NB4 (cell line): ENCODE measurements at places on chromosomes 2 and 18.
A peak's percentile ranks its signal among the peaks of the same experiment; 100 is the strongest.

DNA sequence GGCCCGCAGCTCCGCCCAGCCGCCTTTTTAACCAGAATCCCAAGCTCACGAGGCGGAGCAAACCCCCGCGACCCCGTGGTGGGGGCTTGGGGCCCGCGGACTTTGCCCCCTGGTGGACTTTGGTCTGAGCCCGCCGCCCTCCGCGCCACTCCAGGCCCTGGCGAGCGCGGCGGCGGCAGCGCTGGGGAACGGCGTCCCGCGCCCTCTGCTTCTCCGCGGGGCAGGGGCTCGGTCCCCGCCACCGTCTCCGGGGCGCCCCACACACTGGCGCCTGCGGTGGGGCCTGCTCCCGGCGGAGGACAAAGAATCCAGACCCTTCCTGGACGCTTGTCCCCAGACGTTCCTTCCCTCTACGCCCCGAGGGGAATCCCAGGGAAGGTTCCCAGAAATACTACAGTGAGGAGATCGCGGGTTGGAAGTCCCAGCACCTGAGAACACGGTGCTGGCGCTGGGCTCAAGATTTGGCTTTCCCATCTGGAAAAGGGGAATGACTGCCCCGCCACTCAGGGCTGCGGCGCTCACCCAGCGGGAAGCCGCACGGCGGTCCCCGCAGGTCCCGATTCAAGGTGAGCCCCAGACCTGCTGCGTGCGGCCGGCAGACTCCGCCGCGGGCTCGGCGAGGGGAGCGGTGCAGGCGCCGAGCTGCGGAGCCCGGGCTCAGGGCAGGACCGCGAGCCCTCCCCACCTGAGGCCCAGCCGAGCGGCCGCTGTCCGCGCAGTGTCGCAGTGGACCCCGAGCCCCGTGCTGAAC, at the start of gene HAAO:
Gene HAAO, minus strand, starts transcription at position 1 of the 751 bp plus-strand sequence. CDS start 47 bp downstream, outside the sequence.
- no peak for DNase-seq

GRCh38 chr2:46493241-46493970, 14.0 kb downstream of the TMEM247 start:
- no peak for DNase-seq

GRCh38 chr18:77107292-77107691, 25.3 kb downstream of the MBP start:
- DNase-seq: no peak

- DNase-seq: peak; percentile 27
These were observed 208.4 kb upstream of the COL3A1 start for GRCh38 chr2:188765522-188766470.

DNA sequence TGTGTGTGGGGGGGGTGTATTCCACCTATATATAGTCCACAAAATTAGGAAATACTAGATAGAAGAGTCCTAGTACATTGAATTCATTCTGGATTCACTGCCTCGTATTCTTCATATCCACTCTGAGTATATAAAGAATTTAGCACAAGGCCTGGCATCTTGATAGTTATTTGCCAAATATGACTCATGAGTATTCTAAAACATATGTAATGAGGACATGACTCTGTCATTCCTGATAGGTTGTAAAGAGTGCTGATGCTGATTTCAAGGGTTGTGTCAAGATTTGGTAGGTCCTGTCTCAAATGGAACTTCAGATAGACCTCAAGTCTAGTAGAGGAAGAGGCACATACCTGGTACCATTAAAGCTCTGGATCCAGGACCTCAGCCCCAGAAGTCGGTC, 173.4 kb upstream of the BOD1L2 start:
- no peak for DNase-seq

GRCh38 chr2:46135228-46135855, 161.9 kb upstream of the EPAS1 start:
- DNase-seq: no peak

DNA sequence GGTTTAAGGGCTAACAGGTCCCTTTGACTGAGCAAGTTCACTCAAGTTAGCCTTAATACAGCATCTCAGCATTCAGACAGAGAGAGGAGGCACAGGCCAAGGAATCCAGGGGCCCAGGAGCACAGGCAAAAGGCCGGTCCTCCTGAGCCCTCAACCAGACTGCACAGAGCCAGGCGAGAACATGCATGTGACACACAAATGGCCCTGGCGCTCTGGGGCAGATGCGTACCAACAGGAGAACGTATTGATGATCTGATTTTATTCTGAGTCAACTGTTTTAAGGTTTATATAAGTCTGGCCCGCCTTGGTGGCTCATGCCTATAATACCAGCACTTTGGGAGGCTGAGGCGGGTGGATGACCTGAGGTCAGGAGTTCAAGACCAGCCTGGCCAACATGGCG, 34.9 kb downstream of the KCNIP3 start:
- no peak for DNase-seq

DNA sequence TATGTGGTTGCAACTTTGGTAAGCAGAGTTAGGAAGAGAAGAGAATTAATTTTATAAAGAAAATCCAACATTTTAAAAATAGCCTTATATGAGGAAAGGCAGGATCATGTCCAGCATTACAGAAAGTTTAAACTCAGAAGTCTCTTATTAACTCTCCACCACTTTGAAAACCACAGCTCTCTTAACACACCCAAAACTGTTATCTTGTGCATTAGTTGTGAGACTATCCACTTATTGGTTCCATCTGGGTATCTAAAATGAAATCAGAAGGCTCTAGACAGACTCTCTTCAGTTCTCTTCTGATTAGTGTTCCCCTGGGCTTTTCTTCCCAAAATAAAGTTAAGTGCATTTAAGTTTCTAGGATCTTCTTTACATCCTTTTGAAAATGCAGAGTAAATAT, 251.5 kb downstream of the TXNL1 start:
- no peak for DNase-seq

GRCh38 chr2:66171530-66171929, 263.4 kb upstream of the MEIS1 start:
- no peak for DNase-seq

DNA sequence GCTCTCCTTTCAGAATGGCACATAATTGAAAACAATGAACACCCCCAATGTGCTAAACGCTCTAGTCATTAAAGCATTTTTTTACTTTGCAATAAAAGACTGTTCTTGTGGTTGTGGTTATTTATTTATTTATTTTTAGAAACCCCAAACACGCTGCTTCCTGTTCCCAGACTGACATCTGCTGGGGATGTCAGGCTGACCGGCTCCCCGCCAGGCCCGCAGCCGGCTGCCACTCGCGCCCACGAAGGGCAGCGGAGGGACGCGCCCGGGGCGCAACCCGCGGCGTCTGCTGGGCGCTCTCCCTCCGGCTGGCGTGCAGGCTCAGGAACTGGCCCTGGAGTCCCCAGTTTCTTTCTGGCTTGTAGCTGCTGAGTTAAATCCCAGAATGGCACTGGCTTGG, 83.1 kb upstream of the SP3 start:
- peak; percentile 37 for DNase-seq

GRCh38 chr2:161676902-161677496, 52.8 kb downstream of the SLC4A10 start:
- no peak for DNase-seq

DNA sequence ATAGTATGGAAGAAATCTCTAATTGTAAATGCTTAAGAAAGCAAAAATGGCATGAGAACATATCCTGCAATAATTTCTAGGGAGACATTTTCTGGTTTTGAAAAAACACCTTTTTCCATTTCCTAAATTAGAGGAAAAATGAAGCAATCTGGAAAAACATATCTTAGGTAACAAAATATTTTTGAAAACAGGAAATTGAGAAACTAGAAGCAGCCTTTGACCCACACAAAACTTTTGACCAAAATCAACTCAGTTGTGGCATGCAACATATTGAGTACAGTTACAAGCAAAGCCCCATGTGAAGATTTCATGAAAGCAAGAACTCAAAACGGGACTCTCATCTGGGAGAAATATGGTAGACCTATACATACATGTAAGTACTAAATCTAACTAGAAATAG, 28.6 kb upstream of the CHAC2 start:
- DNase-seq: peak; percentile 12

GRCh38 chr2:112666761-112667122, 21.0 kb downstream of the SLC20A1 start:
- peak; percentile 71 for DNase-seq

- DNase-seq: peak; percentile 13
These were observed 82.9 kb downstream of the NUP35 start for GRCh38 chr2:183207110-183207509.
